ENCODE measurements at places on chromosomes 4 and X.

- DNase-seq: no peak
Measured at GRCh38 chr4:86975927-86976326, 41.1 kb downstream of the AFF1 start.

- no peak for DNase-seq
Measured at GRCh38 chr4:73450398-73451004, 14.5 kb downstream of the AFP start.

- DNase-seq: no peak
Measured at GRCh38 chrX:71225009-71225408, 2.0 kb downstream of the GJB1 start.

GRCh38 chrX:16213961-16214360, 46.7 kb downstream of the MAGEB17 start:
- no peak for DNase-seq

DNA sequence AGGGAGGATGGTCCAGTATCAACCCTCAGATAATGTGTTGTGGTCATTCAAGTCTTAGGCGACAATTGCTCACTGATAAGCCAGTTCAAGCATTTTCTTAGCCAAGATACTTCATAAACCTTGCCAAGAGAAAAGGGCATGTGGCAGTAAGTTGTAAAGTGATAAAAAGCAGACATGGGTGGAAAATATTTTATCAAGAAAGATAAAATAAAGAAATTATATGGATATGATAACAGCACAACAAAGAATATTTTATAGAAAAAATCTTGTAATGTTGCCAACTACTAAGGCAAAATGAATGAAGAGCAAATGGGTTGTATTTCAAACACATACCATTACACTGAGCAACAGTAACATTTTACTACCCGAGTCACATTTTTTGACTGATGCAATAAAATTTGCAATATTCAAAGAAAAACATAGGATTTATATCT, 217.4 kb upstream of the PITX2 start:
- no peak for DNase-seq

GRCh38 chr4:28313729-28314713, 1453.4 kb downstream of the STIM2 start:
- no peak for DNase-seq

GRCh38 chr4:89316931-89317366, 9.3 kb upstream of the GPRIN3 start:
- DNase-seq: no peak

DNA sequence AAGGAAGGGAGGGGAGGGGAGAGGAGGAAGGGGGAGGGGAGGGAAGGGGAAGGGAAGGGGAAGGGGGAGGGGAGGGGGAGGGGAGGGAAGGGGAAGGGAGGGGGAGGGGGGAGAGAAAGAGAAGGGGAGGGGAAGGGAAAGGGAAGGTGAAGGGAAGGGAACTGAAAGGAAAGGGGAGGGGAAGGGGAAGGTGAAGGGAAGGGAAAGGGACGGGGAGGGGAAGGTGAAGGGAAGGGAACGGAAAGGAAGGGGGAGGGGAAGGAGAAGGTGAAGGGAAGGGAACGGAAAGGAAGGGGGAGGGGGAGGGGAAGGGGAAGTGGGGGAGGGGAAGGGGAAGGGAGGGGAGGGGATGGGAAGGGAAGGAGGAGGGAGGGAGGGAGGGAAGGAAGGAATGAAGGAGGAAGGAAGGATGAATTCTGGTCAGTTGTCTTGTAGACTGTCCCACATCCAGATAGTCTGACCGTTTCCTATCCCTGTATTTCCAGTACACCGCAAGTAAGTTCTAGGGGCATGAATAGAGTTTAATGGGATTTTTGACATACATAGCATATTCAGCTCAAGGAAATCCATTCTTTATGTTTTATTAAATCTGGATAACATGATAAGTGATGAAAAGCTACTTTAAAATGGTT, 20.4 kb downstream of the HERC5 start:
- DNase-seq: no peak

DNA sequence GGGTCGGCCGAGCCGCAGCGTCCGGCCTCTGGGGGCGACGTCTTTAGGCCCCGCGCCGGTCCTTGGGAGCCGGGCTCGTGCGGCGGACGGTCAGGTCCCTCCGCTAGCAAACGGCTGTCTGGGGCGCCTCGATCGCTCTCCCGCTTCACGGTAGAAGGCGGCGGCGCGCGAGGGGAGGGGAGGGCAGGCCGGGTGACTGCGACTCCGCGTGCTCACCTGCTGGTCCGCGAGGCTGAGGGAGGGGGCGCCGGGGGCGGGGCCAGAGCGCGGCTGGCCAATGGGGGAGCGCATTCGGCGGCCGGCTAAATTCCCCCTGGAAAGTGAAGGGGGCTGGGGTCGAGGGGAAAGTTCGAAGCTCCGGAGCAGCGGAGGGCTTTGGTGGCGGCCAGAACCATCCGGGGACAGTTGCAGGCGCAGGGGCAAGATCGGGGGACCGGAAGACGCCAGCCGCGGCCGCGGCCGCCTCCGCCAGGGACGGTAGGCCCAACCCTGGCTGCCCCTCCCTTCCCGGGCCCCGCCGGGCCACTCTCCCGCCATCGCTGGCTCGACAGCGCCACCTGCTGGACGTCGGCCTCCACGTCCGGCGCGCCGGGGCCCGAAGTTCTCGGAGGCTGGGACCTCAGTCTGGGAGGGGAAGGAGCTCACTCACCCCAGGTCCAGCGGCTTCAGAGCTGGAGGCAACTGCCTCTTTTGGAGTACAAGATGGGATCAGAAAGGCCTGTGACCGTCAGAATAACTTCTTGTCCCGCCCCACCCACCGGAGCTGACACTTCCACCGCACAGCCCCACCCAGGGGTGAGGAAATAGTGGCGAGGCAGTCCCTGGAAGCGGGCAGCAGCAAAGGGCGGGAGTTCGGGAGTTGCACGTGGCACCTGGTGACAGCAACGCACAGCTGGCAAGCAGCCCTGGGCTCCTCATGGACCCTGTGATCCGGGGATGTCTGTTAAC, 49.9 kb downstream of the ELF4 start:
- DNase-seq: peak; percentile 76

GRCh38 chr4:8072235-8072968, 86.2 kb downstream of the ABLIM2 start:
- DNase-seq: no peak

DNA sequence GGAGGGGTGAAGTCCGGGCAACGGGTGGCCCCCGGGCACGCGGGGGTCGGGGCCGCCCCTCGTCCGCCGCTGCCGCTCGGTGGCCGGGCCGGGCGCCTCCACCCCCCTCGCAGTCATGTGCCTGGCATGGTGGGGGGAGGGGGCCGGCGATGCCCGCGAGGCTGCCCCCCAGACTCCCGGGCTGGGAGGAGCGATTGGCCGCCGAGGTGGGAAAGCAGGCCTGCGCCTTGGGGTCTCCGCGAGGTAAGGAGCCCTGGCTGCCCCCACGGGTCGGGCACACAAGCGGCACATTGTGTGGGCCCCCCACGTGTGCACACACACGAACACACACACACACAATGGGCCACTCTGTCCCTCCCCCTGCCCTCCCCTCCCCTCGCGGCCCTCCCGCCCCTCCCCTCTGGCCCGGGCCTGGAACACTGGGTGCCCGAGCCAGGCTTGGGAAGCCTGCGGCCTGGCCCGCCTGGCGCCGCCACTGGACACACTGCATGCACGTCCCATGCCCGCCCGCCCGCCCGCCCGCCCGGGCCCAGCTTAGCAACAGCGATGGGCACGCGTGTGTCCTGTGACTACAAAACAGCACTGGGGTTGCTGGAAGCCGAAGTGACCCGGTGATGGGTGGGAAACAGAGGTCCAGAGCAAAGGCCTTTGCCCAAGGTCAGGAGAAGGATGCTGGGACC, 1.3 kb downstream of the SLC6A8 start:
- no peak for DNase-seq

DNA sequence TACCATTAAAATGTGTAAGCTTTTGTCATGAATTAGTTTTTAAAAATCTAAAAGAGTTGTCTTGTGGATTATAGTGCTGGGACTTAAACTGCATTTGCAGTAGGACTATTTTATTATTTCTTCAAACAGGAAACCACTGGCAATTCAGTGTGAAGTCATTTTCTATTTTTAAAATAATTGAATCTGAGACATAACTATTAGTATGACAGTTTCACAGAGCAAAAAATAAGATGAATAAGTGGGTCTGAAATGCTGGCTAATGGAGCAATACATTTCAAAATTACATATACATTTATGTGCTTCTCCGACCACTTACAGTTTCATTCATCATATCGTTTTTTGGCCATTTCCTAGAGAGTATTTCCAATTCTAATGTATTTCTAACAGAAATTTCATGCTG, 75.3 kb upstream of the RAPGEF2 start:
- no peak for DNase-seq

DNA sequence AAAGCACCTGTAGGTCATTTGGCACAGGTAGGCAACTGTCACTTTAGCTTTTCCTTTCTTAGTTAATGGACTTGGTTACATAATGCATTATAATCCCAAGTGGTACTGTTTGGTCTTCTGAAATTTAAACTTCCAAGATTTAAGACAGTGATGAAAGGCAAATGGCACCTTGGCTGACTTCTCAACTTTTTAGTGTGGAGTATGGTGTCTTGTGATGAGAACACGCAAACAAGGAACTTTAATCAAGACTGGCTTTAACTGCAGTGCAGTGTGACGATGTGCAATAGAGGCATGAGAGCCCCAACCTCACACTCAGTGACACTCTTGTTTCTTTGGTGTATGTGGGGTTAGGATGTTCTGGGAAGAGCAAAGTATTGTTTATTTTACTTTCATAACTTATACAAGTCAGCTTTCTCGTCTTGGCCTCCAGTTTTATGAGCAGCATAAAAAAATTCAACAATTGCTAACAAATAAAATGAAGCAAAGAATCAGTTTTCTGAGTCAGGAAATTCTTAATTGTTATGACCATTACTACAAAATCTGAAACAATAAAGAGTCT, 171.9 kb downstream of the MAD2L1 start:
- no peak for DNase-seq

GRCh38 chrX:31280580-31280979, 208.7 kb upstream of the FTHL17 start:
- no peak for DNase-seq

- no peak for DNase-seq
Measured at GRCh38 chr4:137722910-137723309, 190.6 kb upstream of the PCDH18 start.

- DNase-seq: no peak
Measured at GRCh38 chr4:128163177-128164117, 102.3 kb downstream of the LARP1B start.

- DNase-seq: no peak
Measured at GRCh38 chrX:6067600-6067999, 161.1 kb downstream of the NLGN4X start.

DNA sequence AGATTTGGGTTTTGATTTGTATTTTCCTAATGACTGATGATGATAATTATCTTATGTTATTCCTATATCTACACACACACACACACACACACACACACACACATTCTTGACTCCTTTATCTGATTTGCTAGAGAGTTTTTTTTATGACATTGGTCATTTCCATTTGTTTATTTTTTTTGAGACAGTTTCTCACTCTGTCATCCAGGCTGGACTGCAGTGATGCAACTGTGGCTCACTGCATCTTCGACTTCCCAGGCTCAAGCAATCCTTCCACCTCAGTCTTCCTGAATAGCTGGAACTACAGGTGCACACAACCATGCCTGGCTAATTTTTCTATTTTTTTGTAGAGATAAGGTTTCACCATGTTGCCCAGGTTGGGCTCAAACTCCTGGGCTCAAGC, 6.7 kb downstream of the ZNF81 start:
- DNase-seq: no peak

- no peak for DNase-seq
Measured at GRCh38 chr4:36310216-36310615, 28.8 kb downstream of the DTHD1 start.

GRCh38 chr4:110616238-110617074, 6.4 kb downstream of the PITX2 start:
- no peak for DNase-seq

DNA sequence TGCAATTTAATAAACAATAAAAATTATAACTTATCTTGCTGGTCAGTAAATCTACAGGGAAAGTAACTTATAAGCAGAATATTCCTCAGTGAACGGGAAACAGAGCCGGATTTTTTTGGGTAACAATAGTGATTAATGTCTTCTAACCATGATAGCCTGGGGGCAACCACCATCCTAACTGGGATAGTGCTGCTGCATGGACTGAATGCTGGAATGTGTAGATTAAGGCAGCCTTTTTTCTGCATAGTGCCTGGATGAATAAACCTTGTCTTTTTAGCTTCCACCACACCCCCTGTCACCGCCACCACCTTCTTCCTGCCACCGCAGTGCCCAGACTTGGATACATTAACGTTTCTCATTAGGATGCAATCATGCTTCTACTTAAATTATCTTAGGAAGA, 83.6 kb upstream of the LNX1 start:
- DNase-seq: no peak

DNA sequence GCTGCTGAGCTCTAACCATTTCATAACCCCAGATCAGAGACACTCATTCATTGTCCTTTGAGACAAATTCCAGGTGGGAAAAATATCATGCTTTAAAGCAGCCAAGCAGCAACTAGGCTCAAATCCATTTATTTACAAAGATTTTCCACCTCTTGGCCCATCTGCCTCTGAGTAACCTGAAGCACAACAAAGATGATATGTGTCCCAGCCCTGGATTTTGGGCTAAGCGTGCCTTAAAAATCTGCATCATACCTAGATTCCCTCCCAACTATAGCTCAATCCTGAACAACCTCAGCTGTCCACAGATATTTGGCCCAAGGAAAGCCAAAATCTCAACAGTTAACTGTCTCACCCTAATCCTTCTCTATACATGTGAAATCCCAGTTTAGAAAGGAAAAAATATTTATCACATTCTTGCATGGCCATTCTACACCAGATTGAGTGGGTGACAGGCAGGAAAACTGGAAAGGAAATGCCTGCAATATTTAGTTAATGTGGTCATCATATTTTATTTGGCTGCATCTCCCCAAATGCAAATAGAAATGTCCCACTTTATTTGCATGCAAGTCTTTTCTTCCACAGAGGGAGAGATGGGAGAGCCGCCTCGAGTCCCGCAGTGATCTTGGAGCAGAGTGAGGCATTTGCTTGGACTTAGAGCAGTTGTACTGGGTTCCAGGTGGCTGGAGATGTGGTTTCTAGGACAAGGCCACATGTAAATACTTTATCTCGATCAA, 146.4 kb upstream of the EOLA2 start:
- DNase-seq: no peak

GRCh38 chr4:53234669-53235068, 131.2 kb downstream of the SCFD2 start:
- no peak for DNase-seq

DNA sequence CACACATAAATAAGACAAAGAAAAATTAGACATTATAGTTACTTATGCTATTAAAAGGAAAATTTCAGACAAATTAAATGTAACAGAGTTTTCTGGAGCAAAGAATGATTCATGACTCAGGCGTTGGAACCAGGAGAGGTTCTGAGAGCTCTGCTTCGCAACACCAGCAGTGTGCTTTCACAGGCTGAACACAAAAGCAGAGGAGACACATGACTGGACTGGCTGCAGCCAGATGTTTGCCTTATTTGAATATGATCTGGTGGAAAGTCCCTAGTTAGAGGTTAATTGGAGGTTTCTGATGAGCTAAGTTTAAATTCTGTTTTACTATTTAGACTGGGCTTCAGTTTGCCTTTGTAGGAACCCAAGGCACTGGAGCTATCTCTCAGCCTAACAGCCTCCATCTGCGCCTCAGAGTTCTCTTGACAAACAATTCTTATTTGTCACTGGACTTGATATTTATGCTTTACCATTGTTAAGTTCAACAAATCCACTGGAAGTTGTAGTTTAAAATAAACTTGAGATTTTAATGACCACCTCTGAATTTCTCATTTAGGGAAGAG, 16.2 kb downstream of the BOD1L1 start:
- no peak for DNase-seq

GRCh38 chrX:150365051-150365989, 2.2 kb downstream of the MAMLD1 start:
- DNase-seq: peak; percentile 55
